ENCODE measurements at places on chromosomes 7 and 10. TPM values are rescaled to one million over a fixed set of nuclear protein-coding genes. Genes with fewer than 3 reads are reported as not detected.
A peak's percentile ranks its signal among the peaks of the same experiment; 100 is the strongest.

DNA sequence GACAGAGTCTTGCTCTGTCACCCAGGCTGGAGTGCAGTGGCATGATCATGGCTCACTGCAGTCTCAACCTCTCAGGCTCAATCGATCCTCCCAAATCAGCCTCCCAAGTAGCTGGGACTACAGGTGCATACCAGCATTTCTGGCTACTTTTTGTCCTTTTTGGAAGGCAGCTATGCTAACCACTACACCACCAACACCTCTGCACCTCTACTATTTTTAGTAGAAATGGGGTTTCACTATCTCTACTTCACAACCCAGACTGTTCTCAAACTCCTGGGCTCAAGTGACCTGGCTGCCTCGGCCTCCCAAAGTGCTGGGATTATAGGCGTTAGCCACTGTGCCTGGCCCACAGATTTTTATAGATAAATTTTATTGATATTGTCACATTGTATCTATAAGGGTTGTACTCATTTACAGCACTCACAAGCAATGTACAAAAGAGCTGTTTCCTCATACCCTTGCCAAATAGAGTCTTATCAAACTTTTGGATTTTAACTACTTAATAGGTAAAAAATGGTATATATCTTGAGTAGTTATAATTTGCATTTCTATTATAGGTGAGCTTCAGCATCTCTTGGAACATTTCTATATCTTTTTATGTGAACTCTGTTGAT, 23.7 kb downstream of the PRR15 start:
- no peak for DNase-seq
- no peak overlapping the region for H3K4me3 ChIP-seq
- no peaks in the 10 kb centered on the region for H3K4me1 ChIP-seq
- H3K27me3 ChIP-seq, result no peaks in the 10 kb centered on the region
- H3K27ac ChIP-seq, result no peak overlapping the region
- no peaks in the 10 kb centered on the region for H3K36me3 ChIP-seq

GRCh38 chr7:137585591-137585990, 242.1 kb upstream of the PTN start:
- no peaks in the 10 kb centered on the region for H3K27me3 ChIP-seq
- no peak overlapping the region for H3K27ac ChIP-seq
- H3K36me3 ChIP-seq, result no peaks in the 10 kb centered on the region
- H3K4me3 ChIP-seq, result no peak overlapping the region

DNA sequence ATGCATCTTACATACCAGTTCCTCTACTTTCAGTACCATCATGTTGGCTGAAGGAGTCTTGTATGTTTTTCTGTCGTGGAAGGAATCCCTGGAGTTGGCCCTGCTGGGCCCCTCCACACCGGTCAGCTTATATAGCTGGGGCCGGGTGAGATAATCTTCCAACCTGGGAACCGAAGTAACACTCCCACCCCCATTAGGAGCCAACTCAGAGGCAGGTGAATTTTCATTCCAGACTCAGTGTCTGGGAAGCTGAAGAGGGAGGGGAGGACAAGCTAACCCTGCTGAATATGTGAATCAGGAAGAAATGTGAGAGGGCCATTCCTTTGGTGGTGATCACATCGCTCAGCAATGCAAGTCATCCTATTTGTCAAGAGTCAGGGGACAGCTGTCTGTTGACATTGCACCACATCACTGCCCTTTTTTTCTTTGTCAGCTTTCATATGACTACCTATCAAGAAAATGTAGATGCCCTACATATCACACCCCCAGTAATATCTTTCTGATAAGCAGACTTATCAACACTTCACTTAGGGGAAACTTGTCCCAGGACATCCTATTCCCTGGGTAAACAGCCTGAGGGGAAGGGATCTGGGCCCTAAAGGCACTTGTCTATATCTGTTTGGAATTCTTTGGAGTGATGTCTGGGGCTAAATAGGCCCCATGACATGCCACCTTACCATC, at the start of gene ANKRD1:
Gene ANKRD1 (minus strand): TSS at position 102 of the 681 bp plus-strand sequence. CDS start 60 bp downstream, at position 42.
- H3K36me3 ChIP-seq, result no peaks in the 10 kb centered on the region
- H3K4me3 ChIP-seq, result no peak within 1 kb of the TSS
- H3K4me1 ChIP-seq, result peaks cover 3% of the 10 kb centered on the region
- no peaks in the 10 kb centered on the region for H3K27me3 ChIP-seq

- H3K36me3 ChIP-seq, result no peaks in the 10 kb centered on the region
- no peaks in the 10 kb centered on the region for H3K27me3 ChIP-seq
- no peak overlapping the region for H3K27ac ChIP-seq
- no peak overlapping the region for H3K4me3 ChIP-seq
- H3K4me1 ChIP-seq, result no peaks in the 10 kb centered on the region
Observed at GRCh38 chr10:2351566-2351965, 614.2 kb upstream of the ADARB2 start.

DNA sequence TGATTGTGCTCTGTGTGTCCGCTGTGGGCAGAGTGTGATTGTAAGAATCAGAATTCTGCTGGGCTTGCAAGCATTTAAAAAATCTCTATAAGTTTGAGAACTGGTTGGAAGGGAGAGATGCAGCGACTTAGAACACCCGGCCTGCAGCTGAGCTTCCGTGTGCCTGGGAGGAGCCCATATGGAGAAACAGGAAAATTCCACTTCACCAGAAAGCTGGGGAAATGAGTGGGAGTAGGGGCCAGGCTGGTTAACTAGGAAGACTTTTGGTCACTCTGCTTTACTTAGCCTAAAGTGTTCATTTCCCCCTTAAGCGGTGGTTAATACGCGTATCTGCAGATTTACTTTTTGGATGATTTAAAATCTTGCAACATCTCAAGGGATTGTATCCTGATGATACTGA, 72.2 kb downstream of the TCF7L2 start:
- no peak overlapping the region for H3K4me3 ChIP-seq
- no peak for DNase-seq
- H3K36me3 ChIP-seq, result no peaks in the 10 kb centered on the region
- no peak overlapping the region for H3K27ac ChIP-seq
- H3K27me3 ChIP-seq, result no peaks in the 10 kb centered on the region
- H3K4me1 ChIP-seq, result peaks cover 15% of the 10 kb centered on the region

DNA sequence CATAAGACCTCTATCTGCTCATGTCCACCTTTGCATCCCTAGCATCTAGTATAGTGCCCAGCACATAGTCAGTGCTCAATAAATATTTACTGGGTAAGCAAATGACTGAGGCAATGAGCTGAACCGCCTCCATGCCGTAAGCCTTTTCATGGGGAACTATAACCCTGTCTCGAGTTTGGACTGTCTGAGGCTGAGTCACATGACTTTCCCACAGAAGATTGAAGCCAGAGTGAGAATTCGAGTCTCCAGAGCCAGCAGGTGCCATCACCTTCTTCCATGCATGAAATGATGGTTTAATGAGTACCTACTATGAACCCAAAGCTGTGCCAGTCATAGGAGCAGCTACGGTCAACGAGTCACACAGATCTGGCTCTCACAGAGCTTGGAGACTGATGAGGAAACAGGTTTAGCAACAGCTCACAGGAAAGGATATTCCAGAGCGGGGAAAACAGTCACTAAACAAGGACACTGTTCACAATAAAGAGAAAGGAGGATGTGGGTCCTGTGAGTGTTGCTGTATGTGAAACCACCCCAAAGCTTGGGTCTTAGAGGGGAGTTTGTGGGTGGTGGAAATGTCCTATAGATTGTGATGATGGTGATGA, 75.2 kb downstream of the TEX36 start:
- H3K27ac ChIP-seq, result no peak overlapping the region
- DNase-seq, result no peak
- no peaks in the 10 kb centered on the region for H3K4me1 ChIP-seq
- H3K4me3 ChIP-seq, result no peak overlapping the region

- no peak overlapping the region for H3K27ac ChIP-seq
- DNase-seq, result no peak
- H3K36me3 ChIP-seq, result no peaks in the 10 kb centered on the region
- H3K4me3 ChIP-seq, result no peak overlapping the region
- H3K4me1 ChIP-seq, result peaks cover 1% of the 10 kb centered on the region
- no peaks in the 10 kb centered on the region for H3K27me3 ChIP-seq
Observed at GRCh38 chr10:22629852-22630233, 84.5 kb downstream of the PIP4K2A start.

- no peaks in the 10 kb centered on the region for H3K27me3 ChIP-seq
- H3K4me1 ChIP-seq, result peaks cover 2% of the 10 kb centered on the region
- peak overlapping the region; percentile 38 for H3K27ac ChIP-seq
- no peak overlapping the region for H3K4me3 ChIP-seq
Observed at GRCh38 chr10:110827875-110828274, 43.9 kb upstream of the PDCD4 start.

GIMAP4 gene
- total RNA-seq, result 75.3 TPM

EBLN1 gene
- not detected for total RNA-seq

GCK gene
- 1.9 TPM for total RNA-seq

GPC2 gene
- 3.7 TPM for total RNA-seq
